Upper lobe of right lung (tissue), 1 donor: ENCODE measurements at places on chromosomes 5 and 9.

DNA sequence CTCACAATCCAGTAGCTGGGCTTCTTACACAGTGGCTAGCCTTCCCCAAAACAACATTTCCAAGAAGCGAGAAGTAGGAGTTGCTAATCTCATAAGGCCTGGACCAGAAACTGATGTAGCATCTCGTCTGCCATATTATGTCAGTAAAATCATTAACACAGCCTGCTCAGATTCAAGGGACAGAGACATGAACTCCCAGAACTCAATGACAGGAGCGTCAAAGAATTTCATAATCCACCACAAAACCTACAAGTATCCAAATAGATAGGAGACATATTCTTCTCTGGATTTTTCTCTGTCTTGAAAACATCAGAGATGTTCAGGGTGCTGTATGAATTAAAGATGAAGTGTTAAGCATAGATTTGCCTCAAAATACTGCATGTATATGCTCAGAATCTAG lies 457.6 kb upstream of the ACTBL2 start:
- DNase-seq: no peak

- DNase-seq: no peak
Observed at GRCh38 chr5:34501840-34502239, 154.3 kb upstream of the RAI14 start.

DNA sequence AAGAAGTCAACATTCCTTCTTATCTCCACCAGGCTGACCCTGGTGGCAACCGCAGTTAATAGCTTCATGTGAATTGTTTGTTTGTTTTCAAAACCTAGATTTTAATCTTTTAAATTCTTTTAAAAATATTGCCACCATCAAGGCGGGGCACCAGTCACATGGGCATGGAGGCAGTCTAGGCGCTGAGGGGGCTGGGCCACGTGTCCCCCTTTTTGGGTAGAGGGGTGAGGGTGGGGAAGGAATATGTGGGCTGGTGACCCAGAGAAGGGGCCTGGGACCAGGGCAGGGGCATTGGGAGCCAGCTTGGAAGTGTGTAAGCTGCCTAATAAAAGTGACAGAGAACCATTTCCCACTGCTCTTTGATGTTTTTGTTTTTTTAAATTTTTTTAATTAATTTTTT lies 147.3 kb downstream of the GADD45G start:
- no peak for DNase-seq

DNA sequence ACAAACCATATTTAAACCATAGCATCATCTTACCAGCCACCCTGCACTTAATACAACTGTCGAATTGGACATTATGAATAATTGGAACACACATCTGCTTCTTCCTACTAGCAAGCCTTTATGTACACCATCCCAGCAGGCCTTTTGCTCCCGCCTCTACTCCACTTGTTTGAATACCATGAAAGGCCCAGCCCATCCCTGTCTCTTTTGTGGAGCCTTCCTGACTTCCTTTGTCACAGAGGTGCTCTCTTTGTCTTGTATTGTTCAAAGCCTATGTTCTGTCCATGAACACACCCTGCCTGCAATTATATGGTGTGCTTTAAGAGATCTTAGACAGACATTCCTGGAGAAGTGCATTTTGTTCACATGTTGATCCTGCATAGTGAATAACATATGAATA lies 465.7 kb downstream of the DIRAS2 start:
- no peak for DNase-seq

GRCh38 chr9:91771027-91771426 lies 179.0 kb downstream of the ROR2 start:
- DNase-seq: no peak

DNA sequence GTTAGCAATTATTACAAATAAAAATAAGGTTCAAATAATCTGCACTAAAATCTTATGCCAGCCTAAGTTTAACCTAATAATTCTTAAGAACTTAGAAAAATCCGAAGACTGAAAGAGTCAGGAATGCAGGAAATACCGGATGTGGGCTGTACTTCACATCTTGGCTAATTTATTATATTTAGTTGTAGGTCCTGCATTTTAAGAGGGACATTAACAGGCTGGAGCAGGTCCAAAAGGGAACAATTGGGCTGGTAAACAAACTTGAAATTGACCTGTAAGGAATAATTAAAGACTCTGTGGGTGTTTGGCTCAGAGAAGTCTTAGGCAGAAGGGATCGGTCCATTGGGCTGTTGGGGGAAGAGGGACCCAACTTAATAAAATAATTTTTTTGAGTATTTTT lies 18.4 kb downstream of the GLRA1 start:
- DNase-seq: no peak

DNA sequence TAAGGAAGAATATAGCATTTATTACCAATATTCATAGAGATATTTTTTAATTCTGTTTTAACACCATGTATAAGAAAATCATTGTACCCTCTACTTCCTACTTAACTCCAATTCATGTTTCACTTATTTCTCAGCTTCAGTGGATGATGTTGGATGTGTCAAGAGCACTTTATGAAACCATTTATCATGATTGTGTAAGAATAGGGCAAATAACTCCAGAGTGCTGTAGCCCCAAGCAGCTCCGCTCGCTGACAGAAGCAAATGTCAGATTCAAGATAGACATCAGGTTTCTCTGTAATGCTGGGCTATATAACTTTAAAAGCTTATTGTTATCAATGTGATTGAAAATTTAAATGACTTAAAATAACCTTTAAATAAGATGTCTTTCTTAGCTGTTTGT lies 50.4 kb downstream of the MAST4 start:
- DNase-seq: no peak

DNA sequence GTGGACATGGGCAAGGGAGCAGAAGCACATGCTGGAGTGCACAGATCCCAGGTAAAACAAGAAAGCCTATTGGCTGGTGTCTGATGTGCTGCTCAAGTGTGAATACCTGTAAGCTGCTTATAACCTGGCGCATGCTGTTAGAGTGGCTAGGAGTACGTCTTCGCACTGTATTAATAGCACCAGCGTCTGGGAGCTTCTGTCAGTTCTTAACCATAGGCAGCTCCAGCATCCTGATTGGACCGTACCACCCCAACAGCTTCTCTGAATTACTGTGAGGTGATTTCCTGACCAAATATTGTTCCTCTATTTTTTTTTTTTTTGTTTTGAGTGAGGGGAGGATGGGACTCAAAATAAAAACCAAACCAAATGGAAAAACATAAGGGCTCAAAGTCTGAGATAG lies 987.6 kb downstream of the PTPRD start:
- DNase-seq: no peak

GRCh38 chr5:141186897-141187512 lies at the start of gene PCDHB9:
PCDHB9 (plus strand) TSS chr5:141187161; CDS start chr5:141187319, 158 bp downstream.
- no peak for DNase-seq

DNA sequence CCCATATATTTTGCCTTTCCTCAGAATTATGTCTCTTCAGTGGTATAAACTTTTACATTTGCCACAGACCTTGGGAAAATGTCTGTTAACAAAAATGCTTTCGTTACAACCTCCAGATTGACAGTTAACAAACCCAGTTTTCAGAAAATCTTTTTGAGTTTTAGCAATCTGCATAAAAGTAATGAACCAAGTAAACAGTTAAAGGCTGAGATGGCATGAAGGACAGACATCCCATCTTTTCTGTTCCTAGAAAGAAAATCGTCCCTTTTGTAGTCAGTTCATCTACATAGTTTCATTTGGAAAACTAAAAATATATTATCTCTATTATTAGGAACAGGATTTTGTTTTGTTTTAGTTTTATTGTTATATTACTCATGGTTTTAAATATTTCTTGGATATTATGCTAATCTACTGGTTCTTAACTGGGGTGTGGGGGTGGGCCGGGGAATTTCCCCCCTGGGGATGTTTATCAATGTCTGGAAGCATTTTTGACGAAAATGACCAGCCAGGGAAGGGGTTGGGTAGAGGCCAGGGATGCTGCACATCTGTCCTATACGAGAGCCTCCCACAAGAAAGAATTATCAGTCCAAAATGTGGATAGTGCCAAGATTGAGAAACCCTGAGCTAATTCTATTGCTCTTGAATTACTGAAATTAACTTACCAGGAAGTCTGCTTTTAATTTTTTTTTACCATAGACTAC lies 11.9 kb downstream of the FYB1 start:
- no peak for DNase-seq

DNA sequence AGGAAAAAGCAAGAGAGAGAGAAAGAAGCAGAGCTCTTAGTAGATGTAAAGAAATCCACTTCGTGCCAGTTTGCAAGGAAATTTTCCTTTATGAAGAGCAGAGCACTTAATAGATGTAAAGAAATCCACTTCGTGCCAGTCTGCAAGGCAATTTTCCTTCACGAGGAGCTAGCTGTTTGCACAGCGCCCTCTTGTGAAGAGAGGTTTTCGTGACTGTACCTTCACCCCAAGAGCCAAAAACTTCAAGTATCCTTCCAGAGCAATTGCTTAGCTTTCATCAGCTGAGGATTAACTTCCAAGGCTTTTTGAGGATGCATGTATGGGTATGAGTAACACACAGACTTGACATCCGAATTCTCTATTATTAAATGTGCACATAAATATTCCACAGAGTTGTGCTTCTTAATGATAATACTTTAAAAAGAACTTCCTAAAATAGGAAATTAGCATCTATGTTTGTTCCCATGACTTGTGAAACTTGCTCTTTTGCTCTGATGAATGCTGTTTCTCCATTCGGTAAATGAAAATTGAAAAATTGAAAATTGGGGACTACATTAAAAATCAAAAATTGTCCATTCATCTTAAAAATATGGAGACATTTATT lies 525.6 kb downstream of the PDE4D start:
- DNase-seq: no peak

GRCh38 chr5:72064801-72065570 lies 42.3 kb upstream of the MAP1B start:
- DNase-seq: no peak

DNA sequence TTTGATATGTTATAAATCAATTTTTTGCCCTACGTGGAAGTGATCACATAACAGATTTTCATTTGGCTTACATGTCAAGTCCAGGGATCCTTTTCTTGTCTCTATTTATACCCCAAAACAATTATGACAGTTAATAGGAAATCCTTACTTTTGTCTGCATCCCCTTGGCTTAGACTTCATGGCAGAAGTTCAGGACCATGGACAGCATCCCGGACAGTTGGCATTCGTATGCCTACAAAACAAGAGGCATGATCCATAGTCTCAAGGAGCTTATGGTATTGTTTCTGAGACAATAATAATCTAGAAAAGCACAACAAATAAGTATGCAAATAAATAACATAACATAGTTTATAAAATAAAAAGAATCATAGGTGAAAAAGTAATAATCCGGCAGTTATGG lies 214.3 kb upstream of the GRIA1 start:
- DNase-seq: no peak

DNA sequence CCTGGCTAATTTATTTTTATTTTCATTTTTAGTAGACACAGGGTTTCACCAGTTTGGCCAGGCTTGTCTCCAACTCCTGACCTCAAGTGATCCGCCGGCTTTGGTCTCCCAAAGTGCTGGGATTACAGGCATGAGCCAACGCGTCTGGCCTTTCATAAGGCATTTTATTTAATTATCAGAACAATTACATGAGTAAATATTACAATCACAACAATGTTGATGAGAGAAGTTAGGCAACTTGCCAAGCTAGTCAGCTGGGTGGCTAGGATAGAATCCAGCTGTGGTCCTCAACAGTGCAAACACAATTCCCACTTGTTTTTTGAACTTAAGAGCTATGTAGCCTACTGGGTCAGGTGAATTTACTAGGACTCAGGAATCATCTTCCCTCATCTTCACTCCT lies 22.0 kb downstream of the C9orf57 start:
- DNase-seq: no peak

DNA sequence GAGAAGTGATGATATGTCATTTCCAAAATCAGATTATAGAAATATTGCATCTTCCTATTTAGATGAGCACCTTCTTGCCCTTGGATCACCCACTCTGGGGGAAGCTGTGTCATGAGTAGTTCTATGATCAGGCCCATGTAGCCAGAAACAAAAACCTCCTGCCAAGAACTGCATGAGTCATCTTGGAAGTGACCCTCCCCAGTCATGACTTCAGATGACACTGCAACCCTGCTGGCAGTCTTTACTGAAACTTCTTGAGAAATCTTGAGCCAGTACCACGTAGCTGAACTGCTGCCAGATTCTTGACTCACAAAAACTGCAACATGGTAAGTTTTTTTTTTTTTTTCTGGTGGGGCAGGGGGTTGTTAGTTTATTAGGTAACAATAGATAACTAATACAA lies 439.6 kb upstream of the PTGER4 start:
- DNase-seq: no peak

- no peak for DNase-seq
Observed at GRCh38 chr5:10482791-10483530, 41.3 kb downstream of the ROPN1L start.

DNA sequence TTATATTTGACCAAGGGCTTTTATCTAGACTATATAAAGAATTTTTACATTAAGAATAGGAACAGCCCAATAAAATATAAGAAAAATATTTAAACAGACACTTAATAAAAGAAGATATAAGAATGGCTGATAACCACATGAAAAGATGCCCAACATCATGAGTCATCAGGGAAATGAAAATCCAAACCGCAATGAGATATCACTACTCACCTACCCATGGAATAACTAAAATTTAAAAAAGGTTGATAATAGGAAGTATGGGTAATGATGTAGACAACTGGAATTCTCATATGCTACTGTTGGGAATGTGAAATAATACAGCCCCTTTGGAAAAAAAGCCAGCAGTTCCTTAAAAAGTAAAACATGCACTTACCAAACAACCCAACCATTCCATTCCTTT lies 206.9 kb upstream of the PCSK5 start:
- DNase-seq: no peak

DNA sequence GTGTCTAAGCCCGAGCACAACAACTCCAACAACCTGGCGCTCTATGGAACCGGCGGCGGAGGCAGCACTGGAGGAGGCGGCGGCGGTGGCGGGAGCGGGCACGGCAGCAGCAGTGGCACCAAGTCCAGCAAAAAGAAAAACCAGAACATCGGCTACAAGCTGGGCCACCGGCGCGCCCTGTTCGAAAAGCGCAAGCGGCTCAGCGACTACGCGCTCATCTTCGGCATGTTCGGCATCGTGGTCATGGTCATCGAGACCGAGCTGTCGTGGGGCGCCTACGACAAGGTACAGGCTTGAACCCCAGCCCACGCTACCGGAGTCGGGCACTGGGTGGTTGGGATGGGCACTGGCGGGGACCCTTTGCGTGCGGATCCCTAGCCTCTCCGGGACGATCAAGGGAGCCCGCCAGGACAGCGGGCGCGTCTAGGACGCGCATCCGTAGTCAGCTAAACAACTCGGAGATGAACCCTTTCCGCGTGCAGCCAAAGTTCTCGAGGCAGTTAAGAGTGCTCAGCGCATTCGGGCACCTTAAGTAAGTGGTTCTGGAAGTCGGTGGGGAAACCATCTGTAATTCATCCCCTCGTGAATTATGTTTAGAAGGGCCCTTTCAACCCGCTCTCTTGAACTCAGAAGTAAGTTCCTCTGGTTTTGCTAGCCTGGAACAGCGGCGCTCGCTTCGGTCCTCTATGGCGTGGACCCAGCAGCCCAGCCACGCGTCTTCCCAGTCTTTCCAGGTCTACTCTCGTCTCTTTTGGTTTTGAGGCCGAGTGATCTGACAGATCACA lies 1.3 kb downstream of the KCNN2 start:
- DNase-seq: no peak

GRCh38 chr9:97364769-97365490 lies 47.0 kb upstream of the TDRD7 start:
- no peak for DNase-seq

GRCh38 chr9:114100536-114100935 lies 1.4 kb upstream of the KIF12 start:
- peak; percentile 1 for DNase-seq

- DNase-seq: no peak
Observed at GRCh38 chr5:135062216-135063055, 28.4 kb upstream of the PITX1 start.
